Fibroblast of upper back skin (primary cell): ENCODE measurements at places on chromosomes 3 and 15.

GRCh38 chr15:62641825-62642224, 400.7 kb upstream of the TPM1 start:
- DNase-seq, result no peak

GRCh38 chr3:69504232-69504631, 118.3 kb upstream of the FRMD4B start:
- DNase-seq, result peak; percentile 75

GRCh38 chr3:39088456-39088855, 19.0 kb downstream of the GORASP1 start:
- no peak for DNase-seq

GRCh38 chr15:96361309-96362010, 31.0 kb downstream of the NR2F2 start:
- no peak for DNase-seq

- DNase-seq, result no peak
Observed at GRCh38 chr15:48479751-48480150, 148.5 kb downstream of the DUT start.

- no peak for DNase-seq
Observed at GRCh38 chr3:140974900-140975299, 33.3 kb downstream of the SLC25A36 start.

DNA sequence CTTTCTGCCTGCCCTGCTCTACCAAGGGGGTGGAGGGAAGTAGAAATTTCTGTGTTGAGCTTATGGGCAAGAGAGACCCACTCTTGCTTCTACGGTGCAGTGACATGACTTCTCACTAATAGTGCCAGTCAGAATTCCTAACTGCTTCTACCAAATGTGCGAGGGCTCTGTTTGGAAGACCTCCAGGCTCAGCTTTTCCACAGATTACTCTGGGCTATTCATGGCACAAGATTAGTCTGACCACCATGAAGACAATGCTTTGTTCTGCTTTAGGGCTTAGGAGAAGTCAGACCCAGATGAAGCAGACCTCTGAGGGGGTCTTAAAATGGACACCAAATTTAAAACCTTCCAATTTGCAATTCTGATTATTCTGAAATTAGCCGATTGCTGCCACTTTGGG, 195.9 kb upstream of the TBC1D5 start:
- DNase-seq, result no peak

- DNase-seq, result no peak
Observed at GRCh38 chr3:182629521-182629920, 163.8 kb upstream of the ATP11B start.

DNA sequence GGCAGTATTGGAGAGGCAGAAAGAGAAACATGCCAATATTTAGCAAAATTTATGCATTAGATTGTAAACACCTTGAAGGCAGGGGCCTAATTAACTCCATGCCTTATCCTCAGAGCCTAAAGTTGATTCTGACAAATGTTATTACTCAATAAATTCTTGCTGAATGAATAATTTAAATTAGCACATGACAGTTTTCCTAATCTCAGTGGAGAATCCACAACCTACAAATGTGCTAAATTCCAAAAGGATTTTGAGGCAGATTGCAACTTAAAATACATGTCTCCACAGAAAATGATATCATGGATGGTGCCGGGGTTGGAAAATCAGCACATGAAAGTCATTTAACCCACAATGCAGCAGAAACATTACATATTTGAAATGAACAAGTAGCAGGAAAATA, 41.1 kb upstream of the NANOGP8 start:
- DNase-seq, result no peak

- peak; percentile 83 for DNase-seq
Observed at GRCh38 chr15:99424978-99425656, 140.7 kb upstream of the MEF2A start.

GRCh38 chr15:86493884-86494283, 414.2 kb downstream of the AGBL1 start:
- DNase-seq, result no peak

- no peak for DNase-seq
Observed at GRCh38 chr3:193145248-193145647, 95.8 kb upstream of the PLAAT1 start.

DNA sequence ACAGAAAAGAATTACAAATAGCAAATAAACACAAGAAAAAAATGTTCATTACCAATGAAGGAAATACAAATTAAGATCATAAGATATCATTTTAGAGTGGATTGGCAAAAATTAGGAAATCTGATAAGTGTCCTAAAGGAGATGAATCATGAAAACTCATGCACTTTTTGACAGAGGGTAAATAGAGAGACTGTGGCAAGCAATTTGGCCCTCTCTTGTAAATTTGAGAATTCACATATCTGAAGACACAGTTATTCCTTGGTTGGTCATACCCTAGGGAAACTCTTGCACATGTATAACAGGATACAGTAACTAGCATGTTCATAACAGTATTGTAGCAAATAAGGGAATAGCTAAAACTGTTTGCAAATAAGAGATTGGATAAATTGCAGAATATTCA, 246.0 kb upstream of the GADL1 start:
- DNase-seq, result no peak

DNA sequence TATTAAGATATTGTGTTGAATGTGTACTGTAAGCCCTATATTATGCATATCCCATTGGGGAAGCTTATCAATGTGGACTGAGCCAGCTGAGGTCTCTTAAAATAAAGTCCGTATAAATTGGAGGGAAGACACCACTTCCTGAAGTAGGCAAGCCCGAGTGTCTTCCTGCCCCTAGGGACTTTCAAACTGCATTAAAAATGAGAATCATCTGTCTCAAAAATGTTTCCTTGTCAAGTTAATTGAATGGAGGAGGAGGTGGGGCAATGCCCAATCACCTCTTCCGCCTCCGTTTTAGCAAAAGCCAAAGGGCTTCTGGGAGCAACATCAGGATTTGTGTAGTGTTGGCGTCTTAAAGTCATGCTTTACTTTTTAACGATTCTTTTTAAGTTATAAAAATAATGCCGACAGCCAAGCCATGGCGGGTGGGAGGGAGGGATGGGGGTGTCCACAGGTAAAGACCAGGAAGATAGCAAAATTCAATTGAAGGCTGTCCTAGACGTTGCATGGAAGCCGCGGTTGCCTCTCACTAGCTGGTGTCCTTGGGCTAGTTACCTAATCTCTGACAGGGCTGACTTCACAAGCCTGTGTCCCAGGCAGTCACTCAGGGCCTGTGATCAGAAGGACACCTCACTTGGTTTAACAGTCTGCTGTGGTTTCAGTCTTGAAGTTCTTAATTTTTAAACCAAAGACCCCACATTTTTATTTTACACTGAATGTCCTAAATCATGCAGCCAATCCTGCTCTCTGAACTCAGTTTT, 524.9 kb upstream of the PROK2 start:
- DNase-seq, result no peak

DNA sequence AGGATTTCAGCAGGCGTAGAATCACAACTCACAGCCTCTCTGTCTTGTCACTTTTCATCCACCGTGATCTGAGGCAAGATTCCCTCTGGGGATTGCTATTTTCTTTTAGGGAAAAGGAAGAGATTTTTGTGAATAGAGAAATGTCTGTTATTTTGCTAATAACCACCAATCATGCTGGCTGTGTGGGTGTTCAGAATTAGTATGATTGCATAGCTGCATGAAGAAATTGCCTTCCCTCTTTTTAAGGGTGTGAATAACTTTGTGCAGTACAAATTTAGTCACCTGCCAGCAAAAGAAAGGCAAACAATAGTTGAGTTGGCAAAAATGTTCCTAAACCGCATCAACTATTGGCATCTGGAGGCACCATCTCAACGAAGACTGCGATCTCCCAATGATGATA, 60.8 kb downstream of the KAT2B start:
- no peak for DNase-seq

GRCh38 chr3:194330579-194330978, 20.5 kb downstream of the CPN2 start:
- peak; percentile 88 for DNase-seq

- no peak for DNase-seq
Observed at GRCh38 chr3:41202075-41202833, 2.9 kb downstream of the CTNNB1 start.

- no peak for DNase-seq
Observed at GRCh38 chr3:160440687-160441086, 8.9 kb downstream of the TRIM59 start.

DNA sequence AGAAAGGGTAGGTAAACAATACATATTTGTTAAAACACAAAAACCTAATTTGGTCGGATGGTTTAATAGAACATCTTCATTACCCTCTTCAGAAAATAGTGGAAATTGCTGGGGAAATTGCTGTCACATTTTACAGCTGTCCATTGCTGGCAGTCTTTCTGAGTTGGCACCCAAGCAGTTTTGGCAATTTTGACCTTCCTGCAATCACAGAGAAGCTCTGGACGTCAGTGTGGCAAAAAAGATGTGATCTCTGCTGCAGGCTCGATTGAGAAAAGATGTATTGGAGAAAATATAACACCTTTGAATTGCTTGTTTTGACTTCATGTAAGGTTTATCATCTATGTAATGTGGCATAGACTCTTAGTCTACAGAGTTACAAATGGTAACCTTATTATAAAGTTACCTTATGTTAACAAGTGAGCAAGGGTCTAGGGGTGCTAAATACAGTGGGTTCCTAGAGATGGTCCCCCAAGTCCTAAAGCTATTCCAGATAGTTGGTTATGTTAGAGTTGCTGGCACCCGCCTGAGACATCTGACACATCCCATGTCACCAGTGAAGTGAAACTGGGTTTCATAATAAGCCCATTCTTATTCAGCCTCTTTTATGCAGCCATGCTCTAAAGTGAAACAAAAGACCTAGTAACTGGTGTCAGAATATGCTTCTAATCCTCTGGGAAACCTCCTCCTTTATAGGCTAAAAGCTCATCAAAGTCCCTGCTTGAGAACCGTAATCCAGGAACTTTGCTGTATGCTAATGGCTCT, 14.0 kb downstream of the UBE2E1 start:
- DNase-seq, result no peak

DNA sequence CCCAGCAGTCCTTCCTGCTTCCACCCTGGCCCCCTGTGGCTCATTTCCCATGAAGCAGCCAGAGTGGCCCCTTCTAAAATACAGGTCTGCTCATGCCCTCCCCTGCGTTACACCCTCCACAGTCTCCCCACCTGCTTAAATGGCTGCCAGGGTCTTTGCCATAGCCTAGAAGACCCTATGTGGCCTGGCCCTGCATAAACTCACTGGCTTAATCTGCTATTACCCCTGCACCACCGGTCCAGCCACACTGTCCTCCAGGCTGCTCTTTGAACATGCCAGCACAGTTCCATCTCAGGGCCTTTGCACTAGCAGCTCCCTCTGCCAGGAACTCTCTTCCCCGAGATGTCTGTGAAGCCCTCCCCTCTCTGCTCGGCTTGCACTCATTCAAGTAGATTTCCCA, 166.8 kb downstream of the NTRK3 start:
- DNase-seq, result no peak

DNA sequence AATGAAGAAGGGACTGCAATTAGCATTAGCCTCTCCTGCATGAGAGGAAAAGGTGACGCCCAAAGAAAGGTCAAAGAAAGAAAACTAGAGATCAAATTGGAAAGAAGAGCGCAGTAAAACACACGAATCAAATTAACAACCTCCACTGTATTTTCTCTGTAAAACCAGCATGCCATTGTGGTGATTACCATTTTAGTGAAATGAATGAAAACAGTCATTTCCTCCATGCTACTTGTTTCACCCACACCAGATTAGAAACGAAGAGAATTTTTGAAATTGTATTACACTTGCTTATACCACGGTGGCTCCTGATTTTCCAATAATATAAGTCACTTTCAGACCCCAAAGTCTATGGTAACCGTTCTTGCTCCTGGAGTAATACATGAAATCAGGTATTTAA, 71.6 kb downstream of the SUMF1 start:
- DNase-seq, result no peak

GRCh38 chr15:36814708-36815107, 235.3 kb downstream of the CDIN1 start:
- DNase-seq, result no peak

GRCh38 chr15:56736881-56737707, 3.8 kb upstream of the ZNF280D start:
- DNase-seq, result no peak

GRCh38 chr3:127546970-127547733, 43.4 kb downstream of the TPRA1 start:
- no peak for DNase-seq

DNA sequence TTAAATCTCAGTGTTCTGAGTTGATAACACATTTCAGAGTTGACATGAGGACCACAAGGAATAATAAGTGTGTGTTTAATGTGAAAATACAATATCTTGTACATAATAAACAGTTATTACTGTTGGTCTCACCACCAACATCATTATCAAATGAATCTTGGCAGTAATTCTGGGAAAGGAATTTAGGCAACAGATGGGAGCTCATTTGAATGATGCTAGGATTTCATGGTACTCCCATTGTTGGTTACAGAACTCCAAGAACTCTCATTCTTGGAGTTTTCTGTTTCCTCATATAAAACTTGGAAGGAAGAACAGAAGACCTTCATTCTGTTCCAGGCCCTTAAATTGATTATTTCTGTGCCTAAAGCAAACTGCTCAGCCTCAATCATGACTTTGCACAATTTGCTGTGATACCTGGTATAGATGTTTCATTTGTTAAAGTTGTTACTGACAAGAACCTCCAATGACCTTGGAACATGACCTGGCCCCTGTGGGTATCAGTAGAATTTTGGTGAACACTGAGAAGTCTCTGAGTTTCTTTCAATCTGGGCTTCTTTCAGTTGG, 385.8 kb downstream of the LPP start:
- peak; percentile 21 for DNase-seq

DNA sequence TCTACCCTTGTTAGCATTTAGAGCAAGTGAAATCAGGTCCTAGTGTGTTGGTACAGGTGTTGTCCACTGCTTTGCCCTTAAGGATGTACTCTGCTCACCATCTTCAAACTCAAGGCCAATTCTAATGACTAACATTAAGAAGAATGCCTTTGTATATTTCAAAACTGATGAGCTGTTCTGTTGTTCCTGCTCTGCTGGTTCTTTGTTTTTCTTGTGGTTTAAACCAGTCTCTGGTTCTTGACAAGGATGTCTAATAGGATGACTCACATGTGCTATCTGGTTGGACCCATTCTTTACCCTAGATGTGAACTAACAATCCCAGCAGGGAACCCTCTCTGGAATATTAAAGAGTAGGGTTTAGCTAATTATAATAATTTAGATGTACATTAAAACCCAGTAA, 17.3 kb downstream of the ABHD5 start:
- peak; percentile 83 for DNase-seq

- DNase-seq, result peak; percentile 17
Observed at GRCh38 chr3:148021381-148021780, 612.2 kb downstream of the ZIC1 start.

GRCh38 chr3:17645074-17645698, 97.2 kb downstream of the TBC1D5 start:
- peak; percentile 70 for DNase-seq

- peak; percentile 31 for DNase-seq
Observed at GRCh38 chr15:56824175-56824574, 90.9 kb upstream of the ZNF280D start.

GRCh38 chr3:144165482-144165881, 193.9 kb downstream of the DIPK2A start:
- no peak for DNase-seq

- DNase-seq, result no peak
Observed at GRCh38 chr15:41396111-41396510, 6.2 kb downstream of the NDUFAF1 start.
